Stimulated activated CD8-positive, alpha-beta memory T cell treated with anti-CD3 and anti-CD28 coated beads, Interleukin-15, amount 100 ng/mL, for 48 hours (primary cell): ENCODE measurements at places on chromosomes 2 and 18.

DNA sequence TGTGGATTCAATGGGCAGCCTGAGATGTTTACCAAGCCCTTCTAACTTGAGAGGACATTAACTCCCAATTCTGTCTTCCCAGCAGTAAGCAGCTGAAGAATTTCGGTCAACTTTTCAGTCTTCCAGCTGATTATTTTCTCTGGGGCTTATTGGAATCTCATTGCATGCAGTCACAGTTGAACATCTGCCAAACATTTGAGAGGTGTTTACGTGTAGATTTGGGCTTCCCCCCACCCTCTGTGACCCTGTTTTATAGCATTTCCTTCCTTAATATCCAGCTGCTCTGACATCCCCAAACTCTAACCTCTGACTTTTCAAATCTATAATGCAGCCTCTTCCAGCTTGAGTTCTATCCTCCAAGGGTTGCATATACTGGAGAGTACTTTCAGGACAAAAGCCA is 16.5 kb upstream of the VIT start:
- no peak for DNase-seq

DNA sequence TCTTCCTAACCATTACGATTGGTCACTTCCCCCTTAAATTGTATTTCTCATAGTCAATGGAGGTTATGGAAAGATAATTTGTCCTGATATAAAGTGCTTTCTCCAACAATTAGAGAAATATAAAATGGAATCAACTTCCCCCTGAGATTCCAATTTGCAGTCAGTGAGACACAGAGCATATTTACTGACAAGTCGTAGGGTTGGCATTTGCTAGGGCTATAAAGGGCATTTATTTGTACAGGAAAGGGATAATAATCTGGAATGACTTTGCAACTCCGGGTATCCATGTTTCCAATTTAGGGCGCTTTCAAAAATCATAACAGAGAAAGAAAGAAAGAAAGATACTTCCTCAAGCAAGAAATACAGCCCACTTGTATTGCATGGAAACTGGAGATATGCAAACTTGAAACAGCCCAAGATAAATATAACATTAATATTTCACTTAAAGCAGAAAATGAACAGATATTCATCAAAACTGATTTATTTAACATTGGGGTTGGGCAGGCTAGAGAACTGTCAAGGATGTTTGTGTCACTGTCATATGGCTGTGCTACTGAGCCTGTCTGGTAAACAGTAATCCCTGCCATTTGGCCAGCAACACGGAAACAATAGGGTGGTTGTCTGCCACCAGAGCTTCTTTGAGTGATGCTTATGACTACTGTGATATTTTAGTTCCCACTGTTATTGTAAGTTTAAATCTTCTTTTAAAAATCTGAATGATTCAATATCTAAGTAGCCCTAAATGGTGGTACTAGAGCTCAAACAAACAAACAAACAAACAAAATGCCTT is 621.8 kb downstream of the LRP1B start:
- DNase-seq = no peak

DNA sequence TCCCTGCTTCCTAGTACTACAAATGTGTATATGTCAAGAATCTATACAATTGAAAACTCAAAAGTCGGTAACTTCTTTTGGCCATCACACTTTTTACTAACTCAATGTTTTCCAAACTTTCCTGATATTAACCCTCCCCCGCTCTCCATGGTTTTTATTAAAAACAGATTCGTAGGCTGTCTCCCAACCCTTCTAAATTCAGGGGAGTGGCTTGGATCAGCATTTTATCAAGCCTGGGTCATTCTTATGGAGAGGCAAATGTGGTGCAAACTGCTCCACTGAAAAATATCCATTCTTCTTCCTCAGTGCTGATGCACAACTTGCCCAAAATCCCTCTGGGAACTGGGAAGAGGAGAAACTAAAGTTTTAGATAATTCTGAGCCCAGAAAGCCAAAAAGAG is 134.2 kb downstream of the RIF1 start:
- DNase-seq = no peak

DNA sequence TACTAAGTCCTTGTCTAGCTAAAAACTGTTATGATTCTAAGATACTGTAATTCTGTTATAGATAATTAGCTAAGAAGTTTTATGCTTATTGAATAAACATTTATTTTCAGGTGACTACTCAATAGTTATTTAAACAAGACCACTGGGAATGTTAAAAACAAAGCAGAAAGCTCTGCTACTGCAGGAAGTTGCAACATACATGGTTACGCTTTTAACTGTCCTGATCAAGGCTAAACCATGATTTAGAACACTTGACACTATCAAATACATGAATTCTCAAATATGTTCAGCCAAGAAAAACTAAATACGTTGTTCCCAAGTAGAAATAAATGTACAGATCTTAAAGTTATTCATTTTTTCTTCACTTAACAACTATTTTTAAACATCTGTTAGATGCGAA is 263.9 kb downstream of the NCKAP5 start:
- no peak for DNase-seq

- no peak for DNase-seq
These were observed 1096.1 kb upstream of the NXPH2 start for GRCh38 chr2:139876321-139876720.

GRCh38 chr2:54672590-54673456 is 50.6 kb upstream of the EML6 start:
- no peak for DNase-seq

DNA sequence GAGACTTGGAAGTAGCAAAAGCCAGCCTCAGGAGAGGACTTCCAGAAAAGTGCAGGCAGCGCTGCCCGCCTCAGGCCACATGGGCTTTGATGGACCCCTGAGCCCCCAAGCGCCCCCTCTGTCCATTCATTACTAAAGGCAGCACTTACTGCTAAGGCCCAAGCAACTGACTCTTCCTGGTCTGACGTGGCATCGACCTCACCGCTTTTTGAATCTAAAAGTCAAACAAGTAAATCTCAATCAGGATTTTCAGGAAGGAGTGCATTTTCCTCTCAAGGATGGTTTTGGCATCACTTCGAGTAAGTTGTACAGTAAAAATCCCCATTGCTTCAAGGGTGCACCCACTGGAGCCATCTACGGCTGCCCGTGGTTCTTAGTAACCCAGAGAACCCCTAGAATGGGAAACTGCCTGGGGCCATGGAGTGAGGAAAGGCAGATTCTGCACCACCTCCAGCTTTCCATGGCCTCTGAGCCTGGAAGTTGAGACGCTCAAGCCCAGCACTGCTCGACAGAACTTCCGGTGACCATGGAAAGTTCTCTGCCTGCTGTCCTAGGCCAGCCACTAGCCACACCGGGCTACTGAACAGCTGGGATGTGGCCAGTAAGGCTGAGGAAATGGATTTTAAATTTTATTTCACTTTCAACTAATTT is 7.0 kb downstream of the HJURP start:
- no peak for DNase-seq

DNA sequence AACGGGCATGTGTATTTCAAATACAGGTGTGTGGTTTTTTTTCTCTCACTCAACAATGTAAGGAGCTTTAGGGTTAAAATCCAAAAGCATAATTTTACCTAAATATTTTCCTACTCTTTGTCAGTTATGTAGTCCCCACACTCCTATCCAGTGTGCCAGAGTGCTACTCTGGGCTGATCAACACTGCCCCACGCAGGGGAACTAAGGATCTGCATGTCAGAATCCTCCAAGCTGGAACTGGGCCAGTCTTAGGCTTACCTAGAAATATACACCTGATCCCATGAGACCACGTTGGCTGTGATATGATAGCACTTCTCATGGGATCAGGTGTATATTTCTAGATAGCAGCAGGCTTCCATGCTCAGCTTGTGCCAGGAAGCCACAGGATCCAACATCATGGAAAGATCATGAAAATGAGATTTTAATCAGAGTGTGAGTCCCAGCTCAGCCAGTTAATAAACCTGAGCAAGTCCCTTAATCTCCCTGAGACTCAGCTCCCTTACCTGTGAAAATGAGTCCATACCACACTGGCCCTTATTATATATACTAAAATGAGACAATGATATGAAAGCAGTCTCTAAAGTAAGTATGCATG is 29.7 kb downstream of the CCDC141 start:
- peak; percentile 23 for DNase-seq

DNA sequence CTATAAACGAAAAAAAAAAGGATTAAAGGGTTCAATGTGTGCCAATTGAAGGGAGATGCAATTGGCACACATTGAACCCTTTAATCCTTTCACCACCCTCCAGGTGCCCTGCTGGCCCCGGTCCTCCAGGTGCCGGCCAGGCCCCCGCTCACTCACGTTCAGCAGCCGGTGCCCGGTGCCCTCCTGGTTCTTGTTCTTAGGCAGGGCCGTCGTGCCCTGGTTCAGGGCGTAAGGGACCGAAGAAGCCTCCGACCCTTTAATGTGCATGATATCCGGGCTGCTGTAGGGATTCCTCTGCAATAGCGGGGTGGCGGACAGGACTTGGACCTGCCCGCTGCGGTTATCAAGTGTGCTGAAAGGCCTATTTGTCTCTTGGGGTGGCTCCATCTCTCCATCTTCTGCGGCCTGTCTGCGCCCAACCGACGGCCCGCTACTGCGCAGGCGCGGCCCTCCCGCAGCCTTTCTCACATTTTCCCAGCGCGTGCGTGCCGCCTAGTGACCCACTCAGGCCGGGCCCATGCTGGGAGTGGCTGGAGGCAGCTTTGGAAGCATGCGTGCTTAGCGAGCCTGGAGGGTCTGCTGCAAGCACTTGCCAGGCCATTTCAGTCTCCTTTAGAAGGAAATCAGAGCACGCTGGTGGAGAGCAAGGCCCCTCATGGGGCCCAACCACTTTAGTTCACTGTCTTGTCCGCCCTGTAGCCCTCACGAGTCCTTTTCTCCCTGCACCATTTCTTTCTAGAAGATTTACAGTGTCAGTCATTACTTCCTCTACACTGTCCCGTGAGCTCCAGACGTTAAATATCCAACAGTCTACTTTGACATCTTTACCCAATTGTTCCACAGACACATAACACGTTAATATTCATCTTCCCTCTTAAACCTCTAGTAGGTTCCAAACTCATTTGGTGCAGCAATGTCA is 24.3 kb downstream of the TMEM237 start:
- no peak for DNase-seq

DNA sequence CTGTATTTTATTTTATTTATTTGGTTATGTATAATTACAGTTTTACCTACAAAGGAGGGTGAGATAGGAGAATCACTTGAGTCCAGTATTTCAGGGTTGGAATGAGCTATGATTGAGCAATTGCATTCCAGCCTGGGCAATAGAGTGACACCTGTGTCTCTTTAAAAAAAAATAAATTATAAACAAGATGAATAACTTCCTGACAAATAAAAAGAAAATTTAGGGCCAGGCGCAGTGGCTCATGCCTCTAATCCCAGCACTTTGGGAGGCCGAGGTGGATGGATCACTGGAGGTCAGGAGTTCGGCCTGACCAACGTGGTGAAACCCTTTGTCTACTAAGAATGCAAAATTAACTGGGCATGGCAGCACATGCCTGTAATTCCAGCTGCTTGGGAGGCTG is 17.3 kb downstream of the MTA3 start:
- DNase-seq = no peak

GRCh38 chr2:177352441-177353186 is 40.0 kb upstream of the AGPS start:
- no peak for DNase-seq

GRCh38 chr18:60391571-60392226 is 19.1 kb upstream of the MC4R start:
- DNase-seq = no peak

DNA sequence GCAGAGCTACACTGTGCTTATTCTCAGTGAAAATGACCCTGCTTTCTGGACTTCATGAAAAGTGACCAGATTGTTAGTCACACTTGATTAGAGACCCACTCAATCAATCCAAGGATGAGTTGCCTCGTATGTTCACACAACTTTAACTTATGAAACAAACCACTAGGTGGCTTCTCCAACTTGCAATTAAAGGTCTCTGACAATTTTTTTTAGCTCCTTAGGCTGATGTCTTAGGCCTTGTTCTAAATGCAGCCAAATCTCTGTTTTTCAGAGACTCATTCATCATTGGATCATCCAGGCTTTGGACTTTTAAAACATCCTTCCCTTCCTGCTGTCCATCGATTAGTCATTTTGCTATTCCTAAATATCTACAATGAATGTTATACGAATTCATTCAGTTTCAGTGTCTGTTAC is 63.4 kb downstream of the MREG start:
- DNase-seq = no peak

DNA sequence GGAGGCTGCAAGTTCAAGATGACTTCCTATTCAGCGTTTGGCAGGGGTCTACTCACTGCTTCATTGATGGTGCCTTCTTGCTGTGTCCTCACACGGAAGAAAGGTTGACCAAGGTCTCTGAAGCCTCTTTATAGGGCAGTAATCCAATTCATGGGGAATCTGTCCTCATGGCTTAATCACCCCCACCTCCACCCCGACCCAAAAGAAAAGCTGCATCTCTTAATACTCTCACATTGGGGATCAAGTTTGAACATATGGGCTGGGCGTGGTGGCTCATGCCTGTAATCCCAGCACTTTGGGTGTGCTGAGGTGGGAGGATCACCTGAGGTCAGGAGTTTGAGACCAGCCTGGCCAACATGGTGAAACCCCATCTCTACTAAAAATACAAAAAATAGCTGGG is 36.4 kb upstream of the HNMT start:
- DNase-seq = no peak

DNA sequence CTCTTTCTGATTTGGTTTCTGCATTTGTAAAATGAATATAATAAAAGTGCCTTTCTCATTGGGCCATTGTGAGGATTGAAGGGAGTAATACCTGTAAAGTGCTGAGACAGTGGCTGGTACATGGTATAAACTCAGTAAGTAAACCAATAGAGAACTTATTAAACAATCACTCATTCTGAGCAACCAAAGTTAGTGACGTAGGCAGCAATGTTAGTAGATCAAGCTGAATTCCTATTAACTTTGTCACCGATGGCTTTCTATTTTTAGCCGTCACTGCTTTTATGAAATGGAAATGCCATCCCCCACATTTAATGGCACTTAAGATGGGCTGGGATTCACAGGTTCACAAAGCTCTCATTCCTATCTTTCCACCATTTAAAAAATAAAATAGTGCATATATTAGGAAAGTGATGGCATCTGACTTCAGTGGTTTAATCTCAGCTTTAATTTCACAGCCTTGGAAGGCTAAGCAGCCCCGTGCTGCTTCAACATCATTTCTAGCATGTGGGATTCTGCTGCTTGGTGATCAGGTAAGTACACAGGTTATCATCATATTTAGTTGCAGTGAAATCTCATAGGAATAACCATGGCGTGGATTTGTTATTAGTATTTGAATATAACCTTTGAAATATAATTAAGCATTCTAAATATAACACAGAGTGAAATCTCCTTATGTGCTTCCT is 17.6 kb upstream of the PPP4R1 start:
- DNase-seq = no peak

GRCh38 chr18:40447820-40448219 is 1507.2 kb upstream of the PIK3C3 start:
- no peak for DNase-seq

- no peak for DNase-seq
These were observed 320.0 kb downstream of the MTX2 start for GRCh38 chr2:176589287-176589686.

GRCh38 chr2:197286805-197287595 is 23.6 kb downstream of the ANKRD44 start:
- no peak for DNase-seq

DNA sequence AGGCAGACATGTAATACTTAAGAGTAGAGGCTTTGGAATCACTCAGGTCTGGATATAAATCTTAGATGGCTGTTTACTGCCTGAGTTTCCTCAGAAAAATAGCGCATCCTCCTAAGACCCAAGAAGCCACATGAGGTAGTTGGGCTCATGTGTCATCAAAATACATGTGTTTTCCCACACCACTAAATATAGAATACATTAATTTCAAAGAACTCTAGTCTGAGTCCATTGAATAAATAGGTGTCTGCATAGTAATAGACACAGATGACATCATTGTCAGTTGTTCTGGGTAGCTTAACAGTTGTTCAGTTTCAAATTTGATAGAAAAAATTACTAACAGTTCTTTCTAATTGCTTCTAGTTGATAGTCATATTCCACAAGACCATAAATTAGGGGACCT is 9.6 kb downstream of the PPP1R1C start:
- DNase-seq = no peak
